T-helper 2 cell treated with Interferon-gamma antibody and Interleukin-4, amounts not matched to agents 100 ng/mL and 5 ng/mL, for 36 hours (primary cell): ENCODE measurements at places on chromosomes 2 and 18. TPM values are rescaled to one million over a fixed set of nuclear protein-coding genes. Genes with fewer than 3 reads are reported as not detected.

ACTG2 gene
- not detected in 2 replicates for total RNA-seq

NOL4 gene
- not detected in 2 replicates for total RNA-seq

NDUFB3 gene
- total RNA-seq = 132 and 137 TPM in 2 replicates

THAP4 gene
- 31.4 and 34.4 TPM in 2 replicates for total RNA-seq

SLC11A1 gene
- total RNA-seq = 0.16 and 0.27 TPM in 2 replicates

LIMS1 gene
- 65.4 and 67.9 TPM in 2 replicates for total RNA-seq

FBXO11 gene
- total RNA-seq = 58.1 and 58.6 TPM in 2 replicates

RAB6C gene
- not detected in 2 replicates for total RNA-seq

OTX1 gene
- total RNA-seq = not detected in 2 replicates

C2orf15 gene
- 0.20 and 0.34 TPM in 2 replicates for total RNA-seq

ABCG5 gene
- not detected in 2 replicates for total RNA-seq

OST4 gene
- total RNA-seq = 351 and 367 TPM in 2 replicates

NEURL3 gene
- 0.16 TPM in 1 of 2 replicates, not detected in the other for total RNA-seq

KLHL30 gene
- not detected in 2 replicates for total RNA-seq

MTCL1 gene
- 0.91 and 0.93 TPM in 2 replicates for total RNA-seq

DLGAP1 gene
- total RNA-seq = not detected in 2 replicates

SEC11C gene
- 116 and 124 TPM in 2 replicates for total RNA-seq

ALKAL2 gene
- 0.80 and 2.1 TPM in 2 replicates for total RNA-seq

NRP2 gene
- total RNA-seq = 44.2 and 47.0 TPM in 2 replicates

SCYGR8 gene
- total RNA-seq = not detected in 2 replicates

BCL2 gene
- 85.7 and 89.0 TPM in 2 replicates for total RNA-seq

FLACC1 gene
- 1.1 and 1.3 TPM in 2 replicates for total RNA-seq

IL1RN gene
- total RNA-seq = 0.70 TPM in 2 replicates

PROC gene
- not detected in 2 replicates for total RNA-seq
